Fibroblast of the aortic adventitia (primary cell): ENCODE measurements at places on chromosomes 7 and 10. TPM values are rescaled to one million over a fixed set of nuclear protein-coding genes. Genes with fewer than 3 reads are reported as not detected.

DNA sequence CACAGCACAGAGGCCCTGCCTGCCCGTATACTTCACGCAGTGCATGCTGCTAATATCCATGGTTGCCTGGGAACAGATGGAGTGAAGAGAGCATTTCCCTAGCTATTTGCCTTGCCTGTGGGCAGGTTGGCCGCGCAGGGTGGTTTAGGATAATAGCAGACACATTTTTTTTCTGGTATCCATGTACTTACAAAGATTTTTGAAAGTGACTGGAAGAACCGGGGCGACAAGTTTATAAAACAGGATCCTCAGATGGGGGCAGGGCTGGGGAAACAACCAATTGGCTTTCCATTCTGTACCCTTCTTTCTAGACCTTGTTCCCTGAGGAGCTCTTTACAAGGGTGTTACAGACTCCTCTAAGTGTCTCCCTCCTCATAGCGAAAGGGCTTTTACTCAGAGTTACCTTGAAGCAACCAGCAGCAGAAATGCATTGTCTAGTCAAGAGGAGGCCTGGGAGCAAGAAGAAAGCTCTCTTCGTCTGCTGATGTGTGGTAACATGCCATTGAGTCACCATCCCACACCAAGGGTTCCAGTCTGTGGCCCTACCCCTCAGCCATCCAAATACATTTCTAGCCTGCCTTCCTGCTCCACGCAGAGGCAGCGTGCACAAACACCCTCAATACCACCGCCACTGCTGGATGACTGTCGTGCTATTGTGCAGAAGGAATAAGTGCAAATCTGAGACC is 31.5 kb downstream of the MTURN start:
- no peak for DNase-seq

GRCh38 chr7:26760501-26760900 is 103.9 kb downstream of the SKAP2 start:
- no peak for DNase-seq

GDF2 gene
- not detected in 2 replicates for total RNA-seq

- DNase-seq: no peak
Observed at GRCh38 chr7:117979954-117980497, 106.8 kb upstream of the CTTNBP2 start.

GRCh38 chr7:73512018-73512780 is 9.9 kb downstream of the BAZ1B start:
- no peak for DNase-seq

DNA sequence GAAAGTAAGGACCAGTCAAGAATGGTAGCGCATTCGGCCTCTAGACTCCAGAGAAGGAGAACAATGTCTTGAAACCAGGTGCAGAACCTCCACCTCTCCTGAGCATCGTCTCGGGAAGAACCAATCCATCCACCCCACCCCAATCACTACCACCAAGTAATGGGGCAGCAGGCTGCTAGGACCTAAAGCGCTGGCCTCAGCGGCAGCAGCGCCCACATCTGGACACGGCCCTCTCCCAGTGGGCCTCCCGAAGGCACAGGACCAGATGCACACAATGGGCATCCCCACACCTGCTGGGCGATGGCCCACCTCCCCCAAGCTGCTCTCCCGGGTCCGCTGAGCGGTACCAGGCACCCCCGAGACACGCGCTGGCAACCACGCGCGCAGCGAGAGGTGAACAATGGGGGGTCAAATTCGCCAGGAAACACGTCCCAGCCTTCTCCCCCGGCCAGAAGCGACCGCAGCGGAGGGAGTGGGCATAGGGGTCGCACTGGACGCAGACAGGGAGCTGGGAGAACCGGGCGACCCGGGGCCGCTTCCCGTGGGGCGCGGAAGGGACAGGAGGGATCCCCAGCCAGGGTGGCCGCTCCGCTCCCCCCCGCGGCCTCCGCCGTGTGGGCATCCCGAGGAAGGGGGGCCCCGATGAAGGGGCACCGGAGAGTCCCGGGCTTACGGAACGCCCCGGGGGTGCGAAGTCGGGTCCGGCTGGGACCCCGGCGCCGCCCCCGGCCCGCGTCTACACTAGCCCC is 506 bp downstream of the CTTNBP2 start:
- peak; percentile 17 for DNase-seq

DOCK1 gene
- 69.7 and 75.2 TPM in 2 replicates for total RNA-seq

GRCh38 chr10:35643151-35644049 is 1.3 kb upstream of the FZD8 start:
- DNase-seq: peak; percentile 84

DNA sequence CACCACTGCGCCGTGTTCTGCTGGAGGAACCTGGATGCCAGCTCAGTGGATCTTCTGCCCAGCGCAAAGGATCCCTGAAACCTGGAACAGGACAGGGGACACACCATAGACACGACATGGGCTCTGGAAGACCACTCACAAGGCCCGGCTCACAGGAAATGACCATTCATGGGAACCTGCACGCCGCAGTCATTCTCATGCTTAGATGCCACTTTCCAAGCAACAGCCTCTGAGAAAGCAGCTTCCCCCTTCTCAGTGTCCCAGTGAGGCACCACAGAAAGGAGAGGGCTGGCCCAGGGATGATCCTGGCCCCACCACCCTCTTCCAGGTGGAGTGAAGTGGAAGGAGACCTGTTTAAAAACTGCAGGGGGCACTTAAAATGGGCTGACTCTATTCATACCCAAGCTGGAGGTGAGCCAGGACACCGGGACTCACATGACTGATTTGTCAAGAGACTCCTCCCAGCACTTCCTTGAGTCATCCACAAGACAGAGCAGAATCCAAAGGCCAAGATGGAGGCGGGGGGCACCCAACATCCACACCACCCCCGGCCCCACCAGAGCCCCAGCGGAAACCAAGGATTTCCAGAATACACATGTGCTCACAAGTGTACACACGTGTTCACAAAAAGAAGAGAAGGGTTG is 11.2 kb downstream of the CTBP2 start:
- peak; percentile 78 for DNase-seq

DNA sequence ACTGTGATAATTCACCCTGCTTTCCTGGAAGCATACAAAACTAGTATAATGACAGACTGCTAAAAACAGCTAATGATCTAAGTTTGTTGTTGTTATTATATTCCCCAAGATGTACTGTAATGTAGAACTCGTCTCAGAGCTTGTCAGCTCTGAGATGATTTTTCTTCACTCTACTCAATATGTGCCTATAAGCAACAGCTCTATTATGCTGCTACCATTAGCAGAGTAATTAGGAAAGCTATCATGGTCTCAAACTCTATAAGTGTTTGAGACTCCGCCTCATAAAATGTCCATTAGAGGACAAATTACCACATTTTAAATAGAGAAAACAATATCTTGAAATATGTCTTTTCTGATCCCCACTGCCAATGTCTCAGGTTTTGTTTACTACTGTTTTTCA is 476.5 kb upstream of the PCDH15 start:
- no peak for DNase-seq

NCF1 gene
- not detected in 2 replicates for total RNA-seq

DNA sequence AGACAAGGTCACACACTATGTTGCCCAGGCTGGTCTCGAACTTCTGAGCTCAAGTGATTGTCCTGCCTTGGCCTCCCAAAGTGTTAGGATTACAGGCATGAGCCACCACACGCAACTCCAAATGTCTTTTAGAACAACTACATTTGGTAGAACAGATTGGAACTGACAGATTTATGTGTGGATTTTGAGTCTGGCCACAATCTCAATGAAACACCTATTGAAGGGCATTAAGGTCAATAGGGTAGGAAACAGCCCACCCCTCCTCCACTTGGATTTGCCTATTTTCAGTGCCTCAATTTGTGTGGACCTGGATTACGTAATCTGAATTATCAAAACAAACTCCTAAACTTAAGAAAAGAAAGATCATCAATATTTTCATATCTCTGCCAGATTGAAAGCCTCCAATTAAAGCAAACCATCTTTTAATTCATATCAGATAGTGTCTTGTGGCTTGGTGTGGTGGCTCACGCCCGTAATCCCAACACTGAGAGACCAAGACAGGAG is 15.5 kb upstream of the CYP51A1 start:
- no peak for DNase-seq

GRCh38 chr7:26112203-26112740 is 39.7 kb upstream of the NFE2L3 start:
- no peak for DNase-seq

GRCh38 chr7:14604606-14605005 is 297.9 kb downstream of the DGKB start:
- DNase-seq: peak; percentile 10

TMEM196 gene
- total RNA-seq: not detected in 2 replicates

LGI1 gene
- 0.16 and 0.18 TPM in 2 replicates for total RNA-seq

DNA sequence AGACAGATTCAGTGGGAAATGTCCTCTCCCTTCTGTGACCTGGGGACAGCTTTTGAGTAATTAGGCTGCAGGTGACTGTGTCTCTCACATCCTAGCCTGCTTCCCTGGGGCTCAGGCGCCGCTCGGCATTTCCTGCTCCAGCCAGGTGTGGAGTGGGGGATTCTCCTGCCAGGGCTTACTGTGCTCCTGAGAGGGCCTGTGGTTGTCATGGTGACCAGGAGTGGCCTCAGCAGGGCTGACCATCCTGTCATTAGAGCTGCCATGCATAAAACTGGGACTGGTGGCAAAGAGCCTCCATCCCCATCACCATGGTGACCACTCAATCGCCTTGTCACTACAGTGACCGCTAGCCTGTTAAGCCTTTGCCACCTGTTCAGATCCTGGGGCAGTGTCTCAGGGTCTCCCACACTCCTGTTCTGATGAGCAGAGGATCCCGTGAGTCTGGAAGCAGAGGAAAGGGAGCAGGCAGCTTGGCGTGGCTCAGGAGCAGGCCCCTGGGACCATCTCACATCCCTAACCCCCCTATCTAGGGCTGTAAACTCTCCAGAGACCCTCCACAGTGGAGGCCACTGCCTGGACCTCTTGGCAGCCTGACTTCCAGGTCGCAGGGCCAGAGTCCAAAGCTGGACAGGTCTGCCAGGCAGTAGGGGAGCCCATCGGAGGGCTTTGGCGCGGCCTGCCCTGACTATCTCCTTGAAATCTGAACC is at the start of gene GCK:
GCK (minus strand) TSS at position 154 of the 707 bp plus-strand sequence. CDS start 486 bp downstream, outside the sequence.
- no peak for DNase-seq

ASZ1 gene
- total RNA-seq: not detected in 2 replicates

ADARB2 gene
- not detected in 2 replicates for total RNA-seq

DNA sequence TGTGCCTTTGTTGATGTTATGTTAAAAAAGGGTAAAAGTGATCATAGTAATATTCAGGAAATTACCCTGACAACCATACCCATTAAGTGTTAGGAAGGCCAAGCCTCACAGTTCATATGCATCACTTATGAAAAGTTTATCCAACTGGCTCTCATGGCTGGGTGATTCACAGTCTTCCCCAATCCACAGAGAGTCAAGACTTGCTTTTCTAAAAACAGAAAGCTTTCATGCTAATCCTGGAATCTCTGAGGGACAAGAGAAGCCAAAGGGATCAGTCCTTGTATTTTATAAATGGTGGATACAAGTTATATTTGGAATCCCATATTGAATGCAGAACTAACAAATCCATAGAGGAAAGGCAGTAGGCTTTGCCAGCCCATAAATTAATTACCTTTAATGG is 218.3 kb downstream of the JAZF1 start:
- DNase-seq: no peak

DNA sequence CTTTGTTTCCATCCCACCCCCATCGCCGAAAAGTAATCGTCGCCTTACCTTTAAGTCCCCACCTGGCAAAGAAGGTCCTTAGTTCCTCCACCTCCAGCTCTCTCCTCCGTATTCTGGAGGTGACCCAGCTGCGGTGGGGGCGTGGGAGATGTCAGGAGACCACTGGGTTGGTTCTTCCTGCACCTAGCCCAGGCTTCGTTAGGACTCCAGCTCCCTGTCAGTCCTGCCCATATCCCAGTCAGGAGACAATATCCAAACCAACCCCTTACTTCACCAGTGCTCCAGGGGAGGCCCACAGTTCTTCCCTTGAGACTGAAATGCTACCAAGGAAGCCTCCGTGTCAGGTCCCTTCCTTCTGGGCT is 693 bp downstream of the ADIRF start:
- DNase-seq: no peak

CDK5 gene
- 16.1 and 28.9 TPM in 2 replicates for total RNA-seq

DNA sequence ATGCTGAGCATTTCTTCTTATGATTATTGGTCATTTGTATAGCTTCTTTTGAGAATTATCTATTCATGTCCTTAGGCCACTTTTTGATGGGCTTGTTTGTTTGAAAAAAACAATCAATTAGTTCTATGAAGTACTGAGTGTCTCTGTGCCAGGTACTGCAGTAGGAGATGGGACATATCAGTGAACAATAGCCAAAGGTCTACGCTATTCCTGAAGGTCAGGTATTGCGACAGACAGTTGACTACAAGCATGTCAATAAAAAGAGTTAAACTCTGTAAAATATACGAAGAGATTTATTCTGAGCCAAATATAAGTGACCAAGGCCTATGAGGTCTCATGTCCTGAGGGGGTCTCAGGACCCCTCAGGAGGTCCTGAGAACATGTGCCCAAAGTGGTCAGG is 122.1 kb upstream of the NFE2L3 start:
- no peak for DNase-seq

DNA sequence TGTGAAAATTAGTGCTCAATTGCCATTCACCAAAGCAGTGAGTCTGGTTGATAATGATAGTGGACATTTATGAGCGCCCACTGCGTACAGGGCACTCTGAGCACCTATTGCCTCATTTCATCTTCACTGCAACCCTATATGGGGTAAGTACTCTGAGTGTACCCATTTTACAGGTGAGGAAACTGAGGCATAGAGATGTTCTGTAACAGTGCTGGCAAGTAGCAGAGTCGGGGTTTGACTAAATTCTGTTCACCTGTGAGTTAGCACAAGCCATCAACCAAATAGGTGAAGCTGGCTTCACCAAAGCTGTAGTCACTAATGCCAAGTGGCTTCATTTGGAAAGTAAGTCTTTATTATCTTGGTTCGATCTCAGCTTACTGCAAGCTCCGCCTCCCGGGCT is 135.8 kb downstream of the SPAG6 start:
- no peak for DNase-seq

GRCh38 chr10:98436704-98437103 is 10.0 kb downstream of the HPS1 start:
- DNase-seq: no peak

ZNF853 gene
- 0.54 and 1.6 TPM in 2 replicates for total RNA-seq

GRCh38 chr10:103262229-103262628 is 14.7 kb upstream of the INA start:
- no peak for DNase-seq

SPDYE2 gene
- 0.16 TPM in 1 of 2 replicates, not detected in the other for total RNA-seq

DNA sequence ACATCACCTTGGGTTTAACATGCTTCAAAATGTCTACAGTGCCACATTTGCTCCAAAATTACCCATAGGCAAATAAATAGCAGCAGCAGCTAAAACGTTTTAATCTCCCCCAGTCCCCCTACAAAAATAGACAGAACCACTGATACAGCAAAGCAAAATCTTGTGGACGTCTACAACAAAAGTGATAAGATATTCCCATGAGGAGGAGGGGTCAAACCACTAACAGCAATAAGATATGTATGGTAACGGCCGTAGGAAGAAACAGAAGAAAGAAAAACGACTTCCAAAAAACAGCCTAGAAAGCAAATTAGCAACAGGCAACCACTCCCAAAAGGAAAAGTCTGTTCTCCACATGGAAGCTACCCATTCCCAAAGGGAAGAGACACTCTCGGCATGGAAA is 34.5 kb upstream of the ST8SIA6 start:
- DNase-seq: peak; percentile 7

DNA sequence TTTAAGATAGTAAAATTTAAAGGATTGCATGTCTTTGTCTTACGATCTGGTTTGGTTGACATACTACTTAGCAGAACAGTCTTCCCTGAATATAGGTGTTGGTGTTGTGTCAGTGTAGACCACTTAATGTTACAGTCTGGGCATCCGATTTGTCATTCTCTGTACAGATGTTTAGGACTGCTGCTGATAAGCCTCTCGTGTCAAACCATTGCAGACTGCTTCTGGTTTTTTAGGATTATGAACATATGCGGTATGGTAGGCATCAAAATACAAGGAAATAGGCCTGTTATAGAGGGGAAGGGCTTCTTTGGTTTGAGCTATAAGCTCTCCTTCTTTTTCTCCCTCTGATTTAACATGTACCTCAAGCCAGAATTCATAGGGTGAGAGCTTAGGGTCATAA is 7.4 kb downstream of the CYP3A43 start:
- DNase-seq: no peak
